ENCODE measurements at places on chromosomes 2 and 18. TPM values are rescaled to one million over a fixed set of nuclear protein-coding genes. Genes with fewer than 3 reads are reported as not detected.

The TPO gene
- 0.16 TPM for polyA plus RNA-seq

The COL4A3 gene
- 0.07 TPM for polyA plus RNA-seq

The CAPN10 gene
- 11.0 TPM for polyA plus RNA-seq

The C2orf49 gene
- polyA plus RNA-seq = 16.2 TPM

The SIGLEC15 gene
- polyA plus RNA-seq = 0.25 TPM

The CYP1B1 gene
- 2.3 TPM for polyA plus RNA-seq

The BIN1 gene
- 682 TPM for polyA plus RNA-seq

The CYP26B1 gene
- polyA plus RNA-seq = 11.8 TPM

The ACOXL gene
- 0.53 TPM for polyA plus RNA-seq

The AFF3 gene
- polyA plus RNA-seq = 3.6 TPM

The TMEM163 gene
- 0.99 TPM for polyA plus RNA-seq

The CAMKMT gene
- polyA plus RNA-seq = 6.2 TPM

The WNT10A gene
- polyA plus RNA-seq = 0.13 TPM

The IHH gene
- polyA plus RNA-seq = not detected

The TMEM37 gene
- 4.7 TPM for polyA plus RNA-seq

The SALL3 gene
- 0.17 TPM for polyA plus RNA-seq

The ASB3 gene
- 11.1 TPM for polyA plus RNA-seq

The POU3F3 gene
- not detected for polyA plus RNA-seq

The FOXI3 gene
- polyA plus RNA-seq = not detected

The TEX44 gene
- not detected for polyA plus RNA-seq

The MAB21L4 gene
- polyA plus RNA-seq = 0.99 TPM

The MC4R gene
- polyA plus RNA-seq = 0.24 TPM

The CCDC150 gene
- polyA plus RNA-seq = 5.1 TPM

The FSHR gene
- 0.79 TPM for polyA plus RNA-seq

The NOSTRIN gene
- 14.9 TPM for polyA plus RNA-seq

The ASB18 gene
- 4.4 TPM for polyA plus RNA-seq

The FHL2 gene
- polyA plus RNA-seq = 40.4 TPM

The AP1S3 gene
- polyA plus RNA-seq = 0.64 TPM

The TYMS gene
- 75.2 TPM for polyA plus RNA-seq

The CLASP1 gene
- 49.7 TPM for polyA plus RNA-seq

The GPR45 gene
- polyA plus RNA-seq = not detected

The TEX261 gene
- polyA plus RNA-seq = 38.2 TPM

The FOXD4L1 gene
- polyA plus RNA-seq = 1.7 TPM

The CD8A gene
- polyA plus RNA-seq = 0.15 TPM

The ESPNL gene
- polyA plus RNA-seq = 2.0 TPM

The CHST9 gene
- polyA plus RNA-seq = 0.16 TPM

The SLC19A3 gene
- 0.40 TPM for polyA plus RNA-seq

The RIT2 gene
- polyA plus RNA-seq = not detected

The MARCHF4 gene
- polyA plus RNA-seq = not detected

The RSAD2 gene
- polyA plus RNA-seq = 2.3 TPM

The GULP1 gene
- polyA plus RNA-seq = 21.3 TPM

The CYS1 gene
- polyA plus RNA-seq = 8.0 TPM

The CYTIP gene
- 1.3 TPM for polyA plus RNA-seq

The FHOD3 gene
- polyA plus RNA-seq = 37.2 TPM

The SLC14A1 gene
- polyA plus RNA-seq = 1.6 TPM

The MOCOS gene
- polyA plus RNA-seq = 0.19 TPM

The IL36RN gene
- not detected for polyA plus RNA-seq

The SPATA3 gene
- not detected for polyA plus RNA-seq

The VWA3B gene
- polyA plus RNA-seq = 0.38 TPM
